Activated T-helper 2 cell treated with anti-CD3 and anti-CD28 coated beads, Interferon-gamma antibody, Interleukin-2, Interleukin-4, amounts not matched to agents 10 μg/mL and 5 μg/mL and 100 μg/mL, durations not matched to agents 14 hours and 24 hours and 36 hours (primary cell): ENCODE measurements at places on chromosomes 16 and 17. TPM values are rescaled to one million over a fixed set of nuclear protein-coding genes. Genes with fewer than 3 reads are reported as not detected.

- peaks cover 18% of the 10 kb centered on the region for H3K4me1 ChIP-seq
- no peak overlapping the region for H3K4me3 ChIP-seq
- DNase-seq: no peak
- H3K27me3 ChIP-seq: no peaks in the 10 kb centered on the region
- peaks cover 6% of the 10 kb centered on the region for H3K36me3 ChIP-seq
- H3K27ac ChIP-seq: no peak overlapping the region
Observed at GRCh38 chr17:67385122-67385988, 8.3 kb downstream of the PITPNC1 start.

DNA sequence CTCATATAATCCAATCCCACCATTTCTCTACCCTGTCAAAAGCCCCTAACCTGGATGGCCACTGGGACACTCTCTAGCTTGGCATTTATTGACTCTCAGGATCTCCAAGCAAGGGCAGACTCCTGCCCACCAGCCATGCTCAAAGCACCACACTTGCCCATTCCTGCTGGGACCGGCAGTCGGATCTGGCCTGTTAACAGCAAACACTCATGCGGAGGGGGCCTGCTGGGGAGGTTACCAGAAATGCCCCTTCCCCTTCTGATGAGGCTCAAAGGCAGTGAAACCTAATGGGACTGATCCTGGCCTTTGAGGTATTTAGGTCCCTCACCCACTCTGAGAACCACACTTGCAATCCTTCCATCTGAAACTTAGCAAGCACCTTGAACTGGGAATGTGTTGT is 6.5 kb upstream of the CCL1 start:
- no peak overlapping the region for H3K4me3 ChIP-seq
- peaks cover 67% of the 10 kb centered on the region for H3K4me1 ChIP-seq
- DNase-seq: no peak
- no peaks in the 10 kb centered on the region for H3K27me3 ChIP-seq

DNA sequence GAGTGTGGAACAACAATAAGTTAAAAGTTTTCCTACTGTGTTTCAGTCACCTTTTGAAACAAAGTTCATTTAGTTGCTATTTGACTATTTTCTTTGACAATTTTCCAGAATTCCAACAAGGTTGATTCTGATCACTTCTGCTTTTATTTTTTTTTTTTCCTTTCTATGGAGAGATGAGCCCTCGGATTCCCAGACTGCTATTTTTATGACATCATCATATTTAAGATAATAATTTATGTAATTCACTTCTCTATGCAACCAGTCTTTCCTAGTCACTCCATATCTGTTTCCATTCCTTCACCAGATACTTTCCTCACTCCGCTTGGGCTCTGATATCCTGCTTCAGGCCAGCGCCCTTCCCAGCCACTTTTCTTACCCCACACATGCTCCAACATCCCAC is 8.1 kb downstream of the OR4D2 start:
- no peak for DNase-seq
- H3K4me3 ChIP-seq: no peak overlapping the region
- H3K4me1 ChIP-seq: peaks cover 25% of the 10 kb centered on the region
- no peak overlapping the region for H3K27ac ChIP-seq

DNA sequence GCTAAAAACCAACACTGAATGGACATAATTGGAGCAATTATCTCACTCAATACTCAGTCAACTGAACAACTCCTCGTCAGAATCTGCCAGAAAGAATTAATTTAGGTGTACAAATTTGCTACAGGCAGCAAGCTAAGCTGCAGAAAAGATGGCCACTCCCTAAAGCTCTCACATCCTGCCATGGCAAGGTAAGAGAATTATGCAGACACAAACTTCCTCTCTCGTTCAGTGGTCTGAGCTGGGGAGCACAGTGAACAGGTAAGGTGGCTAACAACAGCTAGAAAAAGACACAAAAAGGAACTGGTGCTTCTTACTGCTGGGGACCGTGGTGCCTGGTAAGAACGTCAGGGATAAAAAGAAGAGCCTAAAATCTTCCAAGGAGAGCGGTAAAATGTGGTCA is 74.9 kb upstream of the BCAR1 start:
- peaks cover 24% of the 10 kb centered on the region for H3K27me3 ChIP-seq
- no peak overlapping the region for H3K27ac ChIP-seq
- no peak overlapping the region for H3K4me3 ChIP-seq
- peaks cover 9% of the 10 kb centered on the region for H3K36me3 ChIP-seq
- H3K4me1 ChIP-seq: peaks cover 7% of the 10 kb centered on the region

- no peaks in the 10 kb centered on the region for H3K27me3 ChIP-seq
- H3K4me1 ChIP-seq: peaks cover 3% of the 10 kb centered on the region
- H3K27ac ChIP-seq: peak overlapping the region; percentile 64
- peak overlapping the region; percentile 32 for H3K4me3 ChIP-seq
Observed at GRCh38 chr16:85114909-85115567, 2.8 kb upstream of the CIBAR2 start.

- H3K36me3 ChIP-seq: no peaks in the 10 kb centered on the region
- H3K27me3 ChIP-seq: no peaks in the 10 kb centered on the region
- H3K27ac ChIP-seq: no peak overlapping the region
- no peaks in the 10 kb centered on the region for H3K4me1 ChIP-seq
Observed at GRCh38 chr16:72811188-72811720, 236.7 kb downstream of the ZFHX3 start.

DNA sequence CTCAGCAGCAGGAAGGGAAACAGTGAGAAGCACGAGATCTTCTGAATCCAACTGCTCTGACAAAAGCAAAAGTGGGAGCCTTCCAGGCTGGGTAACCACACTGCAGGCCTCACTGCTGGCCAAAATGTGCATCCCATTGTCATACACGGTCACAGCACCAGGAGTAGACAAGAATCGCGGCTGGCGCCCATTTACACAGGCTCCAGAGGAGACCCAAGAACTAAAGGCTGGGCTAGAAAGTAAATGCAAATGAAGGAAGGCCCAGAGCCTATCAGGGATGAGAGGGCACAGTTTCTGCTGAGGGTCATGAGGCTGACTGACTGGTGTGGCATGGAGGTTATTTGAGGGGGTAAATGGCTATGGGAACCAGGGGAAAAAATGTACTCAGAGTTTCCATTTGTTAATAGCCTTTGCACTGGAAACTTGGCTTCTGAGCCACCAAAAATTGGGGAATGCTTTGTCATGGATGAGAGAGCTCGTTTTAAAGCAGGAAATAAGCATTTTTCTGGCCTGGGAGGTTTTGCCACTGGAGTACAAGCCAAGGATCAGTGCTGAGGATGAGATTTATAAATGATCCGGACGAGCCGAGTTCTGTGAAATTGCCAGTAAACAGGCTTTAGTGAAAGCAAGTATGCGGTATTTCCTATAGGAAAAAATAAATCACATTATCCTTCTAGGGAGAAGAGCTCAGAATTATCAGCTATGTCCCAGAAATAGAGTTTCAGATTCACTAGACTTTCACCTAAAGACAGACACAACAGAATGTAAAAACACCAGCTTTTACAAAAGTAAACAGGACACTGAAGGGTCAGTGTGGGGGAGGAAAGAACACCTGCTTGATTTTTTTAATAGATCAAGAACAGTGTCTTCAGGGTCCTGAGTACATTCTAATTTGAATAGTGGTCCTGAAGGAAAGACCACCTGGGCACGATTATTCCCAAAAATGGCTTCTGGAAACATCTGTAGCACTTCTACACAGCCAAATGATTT is 66.9 kb upstream of the GSG1L start:
- peaks cover 90% of the 10 kb centered on the region for H3K36me3 ChIP-seq
- H3K4me3 ChIP-seq: no peak overlapping the region
- H3K27me3 ChIP-seq: no peaks in the 10 kb centered on the region
- DNase-seq: no peak
- peaks cover 13% of the 10 kb centered on the region for H3K4me1 ChIP-seq
- peak overlapping the region; percentile 47 for H3K27ac ChIP-seq

DNA sequence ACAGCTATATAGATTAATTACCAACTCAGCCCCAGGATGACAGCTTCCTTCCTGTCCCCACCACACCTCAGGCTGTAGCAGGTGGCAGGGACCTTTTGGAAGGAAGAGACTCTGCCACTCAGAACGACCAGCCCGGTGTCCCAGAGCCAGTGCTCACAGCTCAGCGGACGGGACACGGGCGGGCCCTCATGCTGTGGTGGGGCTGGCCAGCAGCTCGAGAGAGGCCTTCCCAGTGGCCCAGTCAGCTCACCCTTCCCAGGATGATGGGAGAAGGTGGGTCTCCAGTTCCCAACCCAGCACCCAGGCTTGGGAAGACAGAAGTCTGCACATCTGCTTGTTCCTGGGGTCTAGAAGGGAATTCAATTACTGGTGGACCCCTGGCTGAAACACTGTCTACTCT is 10.5 kb downstream of the NUDT16L1 start:
- H3K4me1 ChIP-seq: peaks cover 2% of the 10 kb centered on the region
- H3K36me3 ChIP-seq: peaks cover 23% of the 10 kb centered on the region
- no peaks in the 10 kb centered on the region for H3K27me3 ChIP-seq

- H3K36me3 ChIP-seq: no peaks in the 10 kb centered on the region
- no peak overlapping the region for H3K4me3 ChIP-seq
- H3K27me3 ChIP-seq: peaks cover 17% of the 10 kb centered on the region
- no peak for DNase-seq
- peaks cover 19% of the 10 kb centered on the region for H3K4me1 ChIP-seq
- H3K27ac ChIP-seq: no peak overlapping the region
Observed at GRCh38 chr17:5780476-5780875, 196.2 kb upstream of the NLRP1 start.

DNA sequence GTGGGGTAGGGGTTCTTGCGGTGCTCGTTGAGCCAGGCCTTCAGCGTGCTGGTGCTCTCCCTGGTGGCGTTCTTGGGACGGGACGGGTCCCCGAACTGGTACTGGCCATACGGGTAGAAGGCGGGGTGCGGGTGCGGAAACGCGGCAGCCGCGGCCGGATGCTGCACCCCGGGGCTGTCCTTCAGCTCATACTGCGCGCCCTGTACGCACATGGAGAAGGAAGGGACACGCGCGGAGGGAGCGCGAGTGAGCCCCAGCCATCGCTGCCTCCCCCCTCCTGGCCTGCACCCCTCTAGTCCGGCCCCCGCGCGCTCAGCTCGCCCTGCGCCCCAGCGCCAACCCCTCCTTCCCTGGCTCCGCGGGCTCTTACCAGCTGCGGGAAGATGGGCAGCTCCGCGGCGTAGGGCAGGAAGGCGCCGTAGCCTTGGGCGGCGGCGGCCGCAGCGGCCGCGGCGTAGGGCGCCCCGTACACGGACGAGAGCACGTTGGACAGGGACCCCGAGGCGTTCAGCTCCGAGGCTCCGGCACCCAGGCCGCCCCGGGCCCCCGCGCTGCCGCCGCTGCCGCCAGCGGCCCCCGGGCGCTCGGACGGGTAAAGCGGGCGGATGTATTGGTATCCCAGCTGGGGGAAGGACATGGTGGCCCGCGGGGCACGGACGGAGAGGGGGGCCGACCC is 1.0 kb downstream of the IRX3 start:
- H3K36me3 ChIP-seq: peaks cover 4% of the 10 kb centered on the region
- peak overlapping the region; percentile 59 for H3K27ac ChIP-seq
- peaks cover 69% of the 10 kb centered on the region for H3K27me3 ChIP-seq
- H3K4me1 ChIP-seq: peaks cover 26% of the 10 kb centered on the region
- DNase-seq: no peak

DNA sequence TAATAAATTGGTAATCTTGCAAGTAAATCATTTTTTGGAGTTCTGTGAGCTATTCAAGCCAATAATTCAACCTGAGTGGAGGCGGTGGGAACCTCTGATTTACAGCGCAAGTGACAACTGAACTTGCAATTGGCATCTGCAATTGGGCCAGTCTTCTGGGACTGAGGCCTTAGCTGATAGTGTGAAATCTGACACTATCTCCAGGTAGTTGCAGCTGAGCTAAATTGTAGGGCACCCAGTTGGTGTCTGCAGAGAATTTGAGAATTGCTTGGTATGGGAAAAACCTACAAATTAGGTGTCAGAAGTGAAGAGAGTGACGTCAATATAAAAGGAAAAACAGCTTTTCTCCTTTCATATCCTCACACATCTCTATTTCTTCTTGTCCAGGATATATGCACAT is 1633.6 kb upstream of the GOT2 start:
- H3K4me1 ChIP-seq: no peaks in the 10 kb centered on the region
- no peak for DNase-seq
- no peaks in the 10 kb centered on the region for H3K36me3 ChIP-seq
- H3K4me3 ChIP-seq: no peak overlapping the region
- H3K27ac ChIP-seq: no peak overlapping the region
- no peaks in the 10 kb centered on the region for H3K27me3 ChIP-seq

DNA sequence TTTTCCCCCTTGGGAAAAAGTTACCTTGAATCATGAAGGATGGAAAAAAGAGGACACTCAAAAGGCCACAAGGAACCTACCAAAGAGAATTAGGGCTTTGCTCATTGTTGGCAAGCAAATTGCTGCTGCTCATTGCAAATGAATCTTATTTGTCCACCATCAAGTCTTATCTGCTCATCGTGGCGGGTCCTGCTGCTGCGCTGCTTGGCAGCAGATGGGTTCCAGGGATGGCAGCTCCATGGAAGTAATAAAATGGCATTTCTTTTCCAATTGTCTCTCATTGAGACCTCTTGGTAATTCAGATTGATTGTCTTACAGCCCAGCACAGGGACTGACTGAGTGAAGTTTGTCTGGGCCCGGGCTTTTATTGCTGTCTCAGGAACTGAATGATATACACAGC is 118.7 kb downstream of the MRM1 start:
- H3K36me3 ChIP-seq: no peaks in the 10 kb centered on the region
- no peak overlapping the region for H3K4me3 ChIP-seq
- no peaks in the 10 kb centered on the region for H3K27me3 ChIP-seq
- H3K4me1 ChIP-seq: peaks cover 37% of the 10 kb centered on the region
- no peak overlapping the region for H3K27ac ChIP-seq
- no peak for DNase-seq

- H3K27me3 ChIP-seq: peaks cover 3% of the 10 kb centered on the region
- H3K36me3 ChIP-seq: no peaks in the 10 kb centered on the region
- H3K4me1 ChIP-seq: peaks cover 5% of the 10 kb centered on the region
- H3K4me3 ChIP-seq: no peak overlapping the region
- H3K27ac ChIP-seq: no peak overlapping the region
Observed at GRCh38 chr16:55466209-55466608, 12.8 kb upstream of the MMP2 start.

GRCh38 chr17:42660692-42661345 is 1.7 kb downstream of the TUBG2 start:
- DNase-seq: no peak
- H3K27ac ChIP-seq: no peak overlapping the region
- peaks cover 8% of the 10 kb centered on the region for H3K36me3 ChIP-seq
- peaks cover 14% of the 10 kb centered on the region for H3K27me3 ChIP-seq

DNA sequence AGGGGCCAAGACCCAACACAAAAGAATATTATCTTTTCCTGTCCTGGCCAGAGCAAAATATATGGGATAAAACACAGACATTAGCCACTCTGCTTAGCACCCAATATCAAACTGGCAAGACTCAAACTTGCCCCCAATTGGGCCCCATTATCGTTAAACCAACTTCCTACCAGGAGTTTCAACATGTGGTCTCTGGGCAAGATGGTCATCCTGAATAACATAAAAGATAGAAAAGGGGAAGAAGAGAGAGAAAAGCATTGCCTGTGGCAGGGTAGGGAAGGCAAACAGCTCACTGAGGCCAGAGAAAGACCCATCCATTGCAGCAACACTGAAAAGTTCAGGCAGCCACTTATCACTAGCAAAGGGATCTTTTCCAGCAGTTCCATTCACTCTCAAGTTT is 502.1 kb downstream of the KIF2B start:
- DNase-seq: no peak
- no peaks in the 10 kb centered on the region for H3K36me3 ChIP-seq
- no peaks in the 10 kb centered on the region for H3K4me1 ChIP-seq
- no peak overlapping the region for H3K27ac ChIP-seq
- H3K4me3 ChIP-seq: no peak overlapping the region
- H3K27me3 ChIP-seq: no peaks in the 10 kb centered on the region

MGRN1 gene
- 124 TPM in 2 replicates for total RNA-seq

CTRB1 gene
- not detected in 2 replicates for total RNA-seq

MYL11 gene
- total RNA-seq: 3.4 and 4.3 TPM in 2 replicates

CD79B gene
- 28.8 and 33.2 TPM in 2 replicates for total RNA-seq

RPL38 gene
- 1,248 and 1,338 TPM in 2 replicates for total RNA-seq

WIPI1 gene
- 14.0 and 15.7 TPM in 2 replicates for total RNA-seq

TCF25 gene
- total RNA-seq: 211 and 213 TPM in 2 replicates
